NCI-H526 treated with DMSO at 0.1 percent for 48 hours (cell line): ENCODE measurements at places on chromosomes 11 and 22.

DNA sequence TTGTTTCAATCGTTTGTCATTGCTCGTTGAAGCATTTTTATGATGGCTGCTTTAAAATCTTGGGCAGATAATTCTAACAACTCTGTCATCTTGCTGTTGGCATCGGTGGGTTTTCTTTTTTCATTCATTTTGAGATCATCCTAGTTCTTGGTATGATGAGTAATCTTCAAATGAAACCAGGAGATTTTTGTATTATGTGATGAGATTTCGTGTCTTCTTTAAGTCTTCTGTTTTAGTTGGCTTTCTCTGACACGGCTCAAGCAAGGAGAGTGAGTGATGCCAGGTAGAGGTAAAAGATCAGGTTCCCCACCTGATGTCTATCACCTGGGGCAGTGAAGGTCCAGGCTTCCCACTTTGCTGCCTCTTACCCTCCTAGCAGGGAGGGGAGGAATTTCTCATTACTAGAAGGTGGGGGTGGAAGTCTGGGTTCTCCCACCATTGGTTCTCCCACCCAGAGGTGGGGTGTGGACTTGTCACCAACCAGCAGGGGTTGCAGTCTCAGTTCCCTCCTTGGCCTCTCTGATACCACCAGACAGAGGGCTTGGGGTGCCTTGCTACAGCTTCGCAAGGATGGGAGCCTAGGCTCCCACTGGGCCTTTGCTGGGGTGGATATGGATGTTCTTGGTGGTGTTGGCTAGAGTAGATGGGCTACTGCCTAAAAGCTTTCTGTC lies 12.9 kb downstream of the CDC45 start:
- no peak for DNase-seq

GRCh38 chr11:2740275-2740940 lies 40.6 kb upstream of the KCNQ1OT1 start:
- DNase-seq: no peak

GRCh38 chr11:5941951-5942350 lies at the start of gene OR56A3:
Gene OR56A3, plus strand, starts transcription at chr11:5942251. Its CDS starts 5,096 bp downstream, at chr11:5947347.
- DNase-seq: no peak

- DNase-seq: no peak
These were observed 348.2 kb downstream of the CADM1 start for GRCh38 chr11:115155978-115156377.

DNA sequence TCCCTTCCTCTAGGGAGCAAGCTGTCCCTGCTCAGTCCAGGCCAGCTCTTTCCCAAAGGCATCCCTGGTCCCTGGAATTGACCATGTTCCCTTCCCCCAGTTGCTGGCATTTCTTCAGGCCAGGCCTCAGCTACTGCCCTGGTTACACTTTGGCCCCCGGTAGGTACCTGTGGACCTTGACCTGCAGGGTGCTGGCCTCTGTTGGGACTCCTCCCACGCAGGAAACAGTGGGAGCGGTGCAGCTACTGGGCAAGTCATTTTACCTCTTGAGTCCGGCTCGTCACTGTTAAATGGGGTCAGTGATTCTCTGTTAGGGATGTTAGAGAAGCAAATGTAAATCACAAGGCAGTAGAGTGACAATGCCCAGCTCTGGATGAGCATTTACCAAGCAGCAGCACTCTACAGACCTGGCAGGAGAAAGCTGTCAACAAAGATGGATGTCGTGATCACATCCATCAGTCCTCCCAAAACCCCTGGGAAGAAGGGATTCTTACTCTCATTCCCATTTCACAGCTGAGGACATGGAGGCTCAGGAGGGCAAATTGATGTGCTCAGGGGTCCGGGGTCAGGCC lies 16.9 kb downstream of the MYO7A start:
- no peak for DNase-seq

DNA sequence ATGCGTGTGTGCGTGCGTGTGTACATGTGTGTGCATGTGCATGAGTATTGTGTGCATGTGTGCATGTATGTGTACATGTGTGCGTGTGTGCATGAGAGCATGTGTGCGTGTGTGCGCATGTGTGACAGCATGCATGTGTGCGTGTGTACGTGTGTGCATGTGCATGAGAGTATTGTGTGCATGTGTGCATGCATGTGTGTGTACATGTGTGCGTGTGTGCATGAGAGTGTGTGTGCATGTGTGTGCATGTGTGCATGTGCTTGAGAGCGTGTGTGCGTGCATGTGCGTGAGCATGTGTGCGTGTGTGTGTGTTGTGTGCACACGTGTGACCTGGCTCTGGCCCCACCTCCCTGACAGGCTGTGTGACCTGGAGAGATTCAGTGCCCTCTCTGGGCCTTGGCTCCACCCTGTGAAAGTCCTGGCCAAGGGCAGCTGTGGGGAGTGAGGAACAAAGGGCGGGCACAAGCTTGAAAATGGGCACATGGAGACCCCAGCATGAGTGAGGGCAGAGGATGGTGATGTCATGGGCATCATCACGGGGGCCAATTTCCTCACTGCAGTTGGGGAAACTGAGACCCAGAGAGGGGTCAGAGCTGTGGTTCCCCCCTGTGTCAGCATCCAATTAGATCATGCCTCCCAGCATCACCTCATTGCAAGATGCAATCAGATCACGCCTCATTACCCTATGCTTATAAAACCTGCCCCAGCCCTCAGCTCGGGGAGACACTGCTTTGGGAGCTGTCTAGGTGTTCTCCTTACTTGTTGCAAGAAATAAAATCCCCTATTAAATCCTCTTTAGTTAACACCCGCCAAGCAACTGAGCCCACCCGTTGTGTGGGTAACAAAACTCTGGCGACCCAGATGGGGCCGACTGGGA lies 658 bp downstream of the ACY3 start:
- DNase-seq: peak; percentile 47

DNA sequence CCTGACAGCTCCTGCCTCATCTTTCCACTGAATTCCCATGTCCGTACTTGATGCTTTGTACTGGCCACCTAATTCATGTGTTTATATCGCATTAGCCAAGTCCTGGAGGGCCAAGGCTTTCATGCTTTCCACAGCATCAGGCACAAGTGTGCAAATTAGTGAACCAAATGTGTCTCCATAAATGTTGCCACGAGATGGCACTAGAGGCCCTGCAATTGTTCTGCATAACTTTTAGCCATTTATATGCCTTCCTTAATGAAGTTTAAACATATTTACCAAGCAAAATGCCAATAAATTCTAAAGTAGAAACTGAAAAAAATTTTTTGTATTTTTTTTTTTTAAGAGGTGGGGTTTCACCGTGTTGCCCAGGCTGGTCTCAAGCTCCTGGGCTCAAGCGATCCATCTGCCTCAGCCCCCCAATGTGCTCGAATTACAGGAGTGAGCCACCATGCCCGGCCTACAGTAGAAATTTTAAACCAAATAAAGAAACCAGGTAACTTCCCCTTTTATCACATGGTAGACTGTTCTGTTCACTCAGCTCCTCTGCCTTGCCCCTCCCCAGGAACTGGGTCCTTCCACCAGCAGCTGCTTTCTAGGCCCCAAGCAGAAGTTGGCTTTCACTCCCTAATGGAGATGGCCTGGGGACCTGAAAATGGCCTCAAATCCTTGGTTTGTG lies 20.8 kb upstream of the IL18BP start:
- DNase-seq: peak; percentile 46

DNA sequence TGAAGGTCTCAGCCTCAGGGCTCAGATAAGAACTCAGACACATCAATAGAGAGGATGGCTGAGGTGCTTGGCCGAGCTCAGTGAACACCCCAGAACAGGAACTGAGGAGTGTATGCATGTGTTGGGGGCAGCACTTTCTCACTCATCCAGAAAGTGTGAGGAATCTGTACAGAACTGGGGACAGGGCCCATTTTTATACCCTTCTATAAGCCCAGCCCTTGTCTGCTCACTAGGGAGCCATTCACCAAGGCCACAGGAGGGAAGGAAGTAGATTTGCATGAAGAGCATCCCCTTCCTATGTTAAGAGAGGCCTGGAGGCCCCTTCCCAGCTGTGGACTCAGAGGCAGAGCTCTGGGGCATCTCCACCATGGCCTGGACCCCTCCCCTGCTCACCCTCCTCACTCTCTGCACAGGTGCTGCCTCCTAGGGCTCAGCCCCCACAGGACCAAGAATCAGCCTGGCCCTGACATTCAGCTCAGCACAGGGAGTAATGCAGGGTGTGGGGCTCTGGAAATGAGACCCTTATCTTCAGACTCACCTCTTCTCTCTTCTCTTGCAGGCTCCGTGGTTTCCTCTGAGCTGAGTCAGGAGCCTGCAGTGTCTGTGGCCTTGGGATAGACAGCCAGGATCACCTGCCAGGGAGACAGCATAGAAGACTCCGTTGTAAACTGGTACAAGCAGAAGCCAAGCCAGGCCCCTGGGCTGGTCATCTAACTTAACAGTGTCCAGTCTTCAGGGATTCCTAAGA lies 39.9 kb upstream of the GGTLC2 start:
- DNase-seq: no peak

DNA sequence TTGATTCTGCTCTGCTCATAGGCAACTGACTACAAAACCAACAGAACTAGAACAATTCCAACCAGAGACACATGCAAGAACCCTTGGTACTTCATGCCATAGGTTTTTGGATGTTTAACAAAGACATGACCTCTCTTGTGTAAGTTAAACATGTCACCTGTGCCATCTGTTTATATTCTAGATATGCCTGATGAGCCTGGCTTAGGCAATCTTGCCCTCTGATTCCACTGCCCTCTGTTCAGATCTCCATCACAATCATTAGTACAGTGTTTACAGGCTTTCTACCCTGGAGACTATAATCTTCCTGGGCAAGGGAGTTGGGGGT lies 40.8 kb downstream of the ABTB2 start:
- no peak for DNase-seq

DNA sequence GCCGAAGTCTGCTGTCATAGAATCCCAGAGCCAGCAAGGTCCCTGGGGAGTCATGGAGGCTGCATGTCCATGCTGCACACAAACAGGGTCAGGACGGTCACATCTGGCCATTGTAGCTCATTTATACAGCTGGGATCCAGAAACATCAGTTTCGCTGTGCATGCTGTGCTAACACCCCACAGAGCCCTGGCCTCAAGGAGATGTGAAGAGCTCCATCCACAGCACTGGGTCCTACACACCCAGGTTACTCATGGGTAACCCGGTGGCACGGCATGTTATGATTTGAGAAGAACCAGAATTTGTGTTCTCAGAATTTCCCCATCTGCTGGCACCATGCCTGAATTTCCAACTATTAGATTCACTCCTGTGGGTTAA lies 146.3 kb upstream of the ARHGAP20 start:
- DNase-seq: no peak

DNA sequence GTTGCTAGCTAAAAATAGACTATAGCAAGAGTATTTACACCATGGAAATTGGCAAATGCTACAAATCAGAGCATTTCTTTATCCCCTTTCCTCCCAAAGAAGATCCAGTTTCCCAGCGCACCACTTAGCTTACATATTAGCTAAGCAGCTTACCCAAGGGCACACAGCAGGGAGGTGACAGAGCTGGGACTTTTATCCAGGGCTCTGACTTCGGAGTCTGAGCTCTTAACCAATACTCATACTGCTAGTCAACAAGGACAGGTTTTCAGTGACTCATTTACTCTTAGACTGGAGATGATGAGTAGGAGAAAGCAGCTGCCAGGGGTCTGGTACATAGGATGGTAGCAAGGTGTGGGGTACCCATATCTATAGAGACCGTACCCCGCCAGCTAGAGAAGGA lies 38.4 kb downstream of the NAV2 start:
- DNase-seq: no peak

DNA sequence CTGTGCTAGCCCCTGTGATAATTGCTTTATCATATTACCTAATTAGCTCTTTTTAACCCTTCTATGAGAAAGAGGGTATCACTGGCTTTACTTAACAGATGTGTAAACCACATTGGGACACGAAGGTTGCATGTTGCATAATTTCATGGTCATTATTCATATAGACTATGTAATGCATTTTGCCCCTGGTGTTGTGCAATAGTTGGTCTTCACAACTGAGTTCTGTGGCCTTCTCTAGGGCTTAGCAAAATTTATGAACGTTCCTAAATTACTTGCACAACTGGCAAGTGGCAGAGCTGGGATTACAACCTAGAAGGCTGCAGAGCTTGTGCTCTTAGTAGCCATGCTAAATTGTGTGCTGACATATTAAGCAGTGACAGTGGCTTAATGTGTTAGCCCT lies 34.6 kb upstream of the PDGFD start:
- no peak for DNase-seq

DNA sequence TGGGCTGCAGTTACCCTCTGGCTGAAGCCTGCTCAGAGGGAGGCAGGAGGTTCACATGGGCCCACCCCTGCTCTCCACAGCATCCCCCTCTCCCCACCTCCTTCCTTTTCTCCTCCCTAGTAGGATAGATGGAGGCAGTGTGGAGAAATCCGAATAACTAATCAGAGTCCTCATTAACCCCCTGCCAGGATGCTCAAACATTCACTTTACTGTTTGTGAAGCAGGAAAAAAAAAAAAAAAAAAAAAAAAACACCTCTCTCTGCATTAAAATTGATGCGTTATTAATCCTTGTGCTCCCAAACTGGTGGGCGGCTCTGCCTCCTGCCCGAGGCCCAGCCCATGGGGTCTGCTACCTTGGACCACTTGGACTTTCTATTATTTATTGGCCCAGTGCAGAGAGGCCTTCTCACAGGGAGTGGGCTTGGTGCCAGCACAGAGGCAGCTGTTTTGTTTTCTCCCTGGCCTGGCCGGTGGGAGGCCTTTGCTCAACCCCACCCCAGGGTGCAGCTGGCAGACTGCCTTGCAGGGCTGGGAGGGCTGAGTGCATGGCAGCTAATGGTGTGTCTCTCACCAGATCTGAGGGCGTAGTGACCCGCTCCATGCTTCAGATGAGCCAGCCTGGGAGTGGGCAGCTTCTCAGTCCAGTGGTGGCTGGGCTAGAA lies 150.7 kb downstream of the PKNOX2 start:
- DNase-seq: no peak

GRCh38 chr11:82811369-82811768 lies 77.7 kb upstream of the FAM181B start:
- DNase-seq: no peak

DNA sequence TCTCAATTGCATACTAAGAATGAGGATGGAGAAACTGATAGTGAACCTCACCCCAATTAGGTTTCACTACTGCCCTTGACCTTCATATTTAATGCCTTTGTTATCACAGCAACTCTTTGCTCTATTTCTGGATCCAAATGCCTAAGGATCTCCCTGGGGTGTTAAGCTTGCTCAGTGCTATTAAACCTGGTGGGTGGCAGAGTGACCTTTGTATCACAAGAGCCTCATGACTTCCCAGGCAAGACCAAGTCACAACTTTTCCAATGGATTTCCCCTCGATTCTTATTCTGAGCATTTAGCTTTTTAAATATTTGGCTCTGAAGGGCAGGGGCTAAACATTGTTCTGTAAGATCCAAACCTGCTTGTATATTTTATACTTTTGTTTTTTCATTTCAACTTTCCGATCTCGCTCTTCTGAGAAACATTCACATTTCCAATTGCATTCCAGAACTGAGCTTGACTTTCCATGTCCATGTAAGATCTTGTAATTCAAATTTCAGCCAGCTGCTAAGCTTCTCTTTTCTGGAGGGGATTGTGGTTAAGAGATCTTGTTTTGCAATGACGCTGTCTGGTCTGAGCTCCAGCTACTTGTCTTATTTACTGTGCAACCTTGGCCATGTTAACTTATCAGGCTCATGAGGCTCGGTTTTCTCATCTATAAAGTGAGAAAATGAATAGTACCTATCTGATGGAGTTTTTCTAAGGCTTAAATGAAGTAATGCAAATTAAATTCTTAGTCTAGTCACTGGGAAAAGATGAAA lies 6.4 kb upstream of the EHF start:
- DNase-seq: no peak

- no peak for DNase-seq
These were observed 15.0 kb downstream of the VWCE start for GRCh38 chr11:61279934-61280659.
